Lower leg skin (tissue), 4 donors: ENCODE measurements at places on chromosomes 6 and 20. TPM values are rescaled to one million over a fixed set of nuclear protein-coding genes. Genes with fewer than 3 reads are reported as not detected.

GABRR1 gene
- 0.86 TPM for total RNA-seq

EBF4 gene
- total RNA-seq, result 9.9 TPM

DEFB121 gene
- not detected for total RNA-seq

SIRPB1 gene
- not detected for total RNA-seq

GRCh38 chr6:107800564-107801164 lies 23.4 kb downstream of the SCML4 start:
- DNase-seq, result no peak

DNA sequence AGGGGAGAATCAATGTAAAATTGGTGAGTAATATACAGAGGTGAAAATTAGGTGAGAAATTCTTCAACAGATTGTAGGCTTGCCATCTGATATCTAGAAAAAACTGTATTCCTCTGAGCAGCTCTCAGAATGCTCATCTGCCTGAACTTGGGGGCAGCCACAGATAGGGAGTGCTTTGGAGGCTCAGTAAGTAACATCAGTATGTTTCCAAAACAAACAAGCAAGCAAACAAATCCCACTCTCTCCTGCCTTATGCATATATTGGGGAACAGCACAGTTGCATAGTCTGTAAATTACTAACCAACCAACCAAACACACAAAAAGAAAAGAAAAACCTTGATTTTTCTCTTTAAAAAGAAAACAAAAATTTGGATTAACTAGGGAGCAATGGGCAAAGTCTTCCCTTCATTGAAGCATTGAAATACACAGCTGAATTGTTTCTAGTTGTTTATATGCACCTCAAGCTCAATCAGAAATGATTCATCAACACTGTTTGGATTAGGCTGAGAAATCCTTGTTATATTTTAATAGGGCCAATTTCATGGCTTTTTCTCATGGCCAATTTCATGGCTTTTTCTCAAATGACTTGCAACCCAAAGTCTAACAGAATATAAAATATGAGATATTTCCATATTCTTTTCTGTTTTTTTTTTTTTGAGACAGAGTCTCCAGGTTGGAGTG lies 50.1 kb upstream of the DEK start:
- no peak for DNase-seq

GRCh38 chr6:9761220-9761619 lies 653.7 kb downstream of the TFAP2A start:
- DNase-seq, result no peak

DNA sequence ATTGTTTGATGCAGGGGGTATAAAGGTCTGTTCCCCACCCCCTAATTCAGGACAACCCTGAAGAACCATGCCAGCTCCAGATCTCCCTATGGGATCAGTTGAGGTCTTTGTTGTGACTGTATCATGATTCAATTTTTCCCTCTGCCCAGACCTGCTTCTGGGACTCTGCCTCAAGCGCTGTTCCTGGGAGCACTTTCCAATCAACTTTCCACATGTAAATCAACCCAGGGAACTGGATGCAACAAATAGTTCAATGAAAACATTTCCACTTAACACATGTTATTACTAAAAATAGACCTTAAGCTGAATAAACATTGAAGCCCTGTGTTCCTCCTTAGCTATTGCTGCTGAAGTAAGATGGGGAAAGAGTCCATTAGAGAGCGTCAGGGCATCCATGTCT lies 139.5 kb downstream of the C6orf58 start:
- no peak for DNase-seq

GRCh38 chr6:124073021-124073420 lies 269.4 kb downstream of the NKAIN2 start:
- DNase-seq, result no peak

GRCh38 chr6:155373276-155373675 lies 59.0 kb upstream of the TFB1M start:
- no peak for DNase-seq

DNA sequence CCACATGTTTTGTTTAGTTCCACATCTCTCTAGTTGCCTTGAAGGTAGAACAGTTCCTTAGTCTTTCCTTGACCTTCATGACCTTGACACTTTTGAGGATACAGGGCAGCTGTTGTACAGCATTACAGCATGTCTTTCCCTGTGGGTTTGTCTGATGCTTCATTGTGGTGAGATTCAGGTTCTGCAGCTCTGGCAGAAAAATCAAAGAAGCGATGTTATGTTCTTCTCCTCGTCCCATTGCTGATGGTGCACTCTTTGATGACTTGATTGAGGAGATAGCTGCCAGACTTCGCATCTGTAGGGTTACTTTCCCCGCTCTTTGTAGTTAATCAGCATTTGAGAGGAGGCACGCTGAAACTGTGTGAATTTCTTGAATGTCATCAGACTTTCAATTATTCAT lies 12.0 kb downstream of the CEBPB start:
- DNase-seq, result no peak

DNA sequence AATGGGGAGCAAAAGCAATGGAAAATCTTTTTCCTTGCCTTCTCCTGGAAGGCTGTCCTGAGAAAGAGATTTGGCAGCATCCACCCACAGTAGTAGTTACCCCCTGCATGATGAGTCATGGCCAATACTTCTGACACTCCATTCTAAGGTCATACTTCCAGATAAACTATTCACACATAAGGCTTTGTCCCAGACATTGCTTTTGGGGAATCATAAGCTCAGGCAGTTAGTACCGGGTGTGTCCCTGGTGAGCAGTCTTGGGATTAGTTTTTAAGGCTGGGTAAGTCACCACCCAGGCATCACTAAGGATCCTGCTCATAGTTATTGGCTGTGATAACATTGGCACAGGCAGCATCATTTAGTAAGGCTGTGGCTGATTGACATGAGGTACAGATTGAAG lies 160.6 kb upstream of the GGTLC1 start:
- DNase-seq, result no peak

DNA sequence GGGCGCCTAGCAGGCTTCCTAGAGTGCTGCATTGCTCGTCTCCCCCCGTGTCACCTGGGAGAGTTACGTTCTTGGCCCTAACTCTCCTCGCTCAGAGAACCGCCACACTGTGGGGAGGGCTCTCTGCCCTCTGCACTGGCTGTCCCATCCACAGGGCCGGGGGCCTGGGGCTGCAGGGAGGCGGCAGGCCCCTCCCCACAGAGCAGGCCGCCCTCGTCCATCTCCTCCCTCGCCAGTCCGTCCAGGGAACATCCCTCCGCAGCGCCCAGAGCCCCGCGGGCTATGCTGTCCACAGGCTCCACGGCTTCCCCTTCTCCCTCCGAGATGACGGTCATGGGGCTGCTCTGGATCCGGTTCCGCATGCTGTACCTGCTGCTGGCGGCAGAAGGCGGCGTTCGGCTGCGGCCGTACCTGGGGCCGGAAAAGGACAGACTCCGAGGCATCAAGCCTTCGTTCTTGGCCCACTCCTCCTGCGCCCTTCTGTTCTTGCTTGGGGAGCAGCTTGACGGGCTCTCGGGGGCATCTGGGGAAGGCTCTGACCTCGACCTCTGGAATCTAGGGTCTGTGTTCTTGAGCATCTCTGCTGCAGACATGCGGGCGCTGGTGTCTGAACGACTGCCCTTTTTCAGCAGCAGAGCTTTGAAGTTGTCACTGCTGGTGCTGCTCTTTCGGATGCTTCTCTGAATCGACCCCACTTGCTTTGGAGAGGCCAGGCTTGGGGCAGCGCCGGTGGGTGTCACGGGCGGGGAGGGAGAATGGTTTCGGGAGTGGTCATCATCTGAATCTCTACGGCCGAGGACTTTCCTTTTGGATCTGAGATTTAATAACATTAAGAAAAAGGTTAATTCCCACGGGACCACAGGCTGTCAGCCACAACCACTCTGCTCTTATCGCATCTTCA lies 20.2 kb downstream of the HEBP2 start:
- DNase-seq, result no peak

DNA sequence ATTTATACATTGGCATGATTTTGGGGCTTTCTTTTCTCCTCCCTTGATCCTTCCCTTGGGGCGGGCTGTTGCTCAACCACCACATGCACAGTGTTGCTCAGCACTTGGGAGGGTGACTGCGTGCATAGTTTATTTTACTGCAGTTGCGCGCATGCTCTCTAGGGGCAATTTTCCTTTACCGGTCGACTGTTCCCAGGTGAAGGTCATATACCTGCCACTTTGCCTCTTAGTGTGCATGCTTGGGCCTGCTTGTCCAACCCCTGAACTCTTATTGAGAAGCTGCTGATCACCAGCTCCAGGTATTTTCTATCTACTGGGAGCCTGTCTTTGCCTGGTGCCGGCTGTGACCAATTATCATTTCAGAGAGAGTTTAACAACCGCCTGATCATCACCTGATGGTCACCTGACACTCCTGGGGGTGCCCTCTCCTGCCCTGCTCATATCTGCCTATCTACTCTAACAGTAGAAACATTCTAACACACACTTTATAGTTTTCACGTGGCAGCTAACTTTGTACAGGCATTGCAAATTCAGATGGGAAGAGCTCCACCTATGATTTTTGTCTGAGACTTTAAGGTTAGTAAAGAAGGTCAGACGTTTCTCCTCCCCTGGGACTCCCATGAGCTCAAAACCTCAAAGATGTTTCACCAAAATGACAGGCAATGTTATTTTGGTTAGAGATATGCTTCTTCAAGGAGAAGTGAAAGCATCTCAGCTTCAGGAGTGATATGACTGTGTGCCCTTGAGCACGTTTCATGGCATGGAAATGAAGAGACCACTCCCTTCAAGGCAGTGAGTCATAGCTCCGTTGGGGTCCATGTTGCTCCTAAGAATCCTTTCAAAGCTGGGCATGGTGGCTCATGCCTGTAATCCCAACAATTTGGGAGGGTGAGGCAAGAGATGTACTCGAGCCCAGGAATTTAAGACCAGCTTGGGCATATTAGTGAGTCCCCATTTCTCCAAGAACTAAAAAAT lies 227.5 kb upstream of the MYLIP start:
- DNase-seq, result peak; percentile 61
